ENCODE measurements at places on chromosomes 6 and 20.

DNA sequence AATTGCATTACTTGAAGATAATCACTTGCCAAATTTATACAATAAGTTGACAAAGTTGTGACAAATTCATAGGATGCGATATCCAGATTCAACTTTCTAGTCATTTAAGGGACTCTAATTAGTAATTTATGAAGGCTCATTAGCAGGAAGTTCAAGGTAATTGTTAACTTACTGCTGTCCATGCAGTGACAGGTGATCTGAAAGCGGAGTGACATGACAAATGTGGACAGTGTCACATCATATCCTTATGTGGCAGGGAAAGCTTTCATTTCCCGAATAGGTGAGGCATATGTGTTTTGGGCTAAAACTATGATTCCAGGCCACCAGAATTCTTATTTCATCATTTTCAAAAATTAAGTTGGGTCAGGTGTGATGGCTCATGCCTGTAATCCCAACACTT lies 115.9 kb upstream of the BMP2 start:
- DNase-seq = no peak

- no peak for DNase-seq
Measured at GRCh38 chr20:9949563-9949962, 85.2 kb upstream of the ANKEF1 start.

GRCh38 chr6:45812922-45813321 lies 202.7 kb downstream of the CLIC5 start:
- no peak for DNase-seq

- no peak for DNase-seq
Measured at GRCh38 chr20:46740214-46740609, 30.8 kb downstream of the SLC2A10 start.

- no peak for DNase-seq
Measured at GRCh38 chr20:38300438-38300837, 3.5 kb upstream of the BPI start.

DNA sequence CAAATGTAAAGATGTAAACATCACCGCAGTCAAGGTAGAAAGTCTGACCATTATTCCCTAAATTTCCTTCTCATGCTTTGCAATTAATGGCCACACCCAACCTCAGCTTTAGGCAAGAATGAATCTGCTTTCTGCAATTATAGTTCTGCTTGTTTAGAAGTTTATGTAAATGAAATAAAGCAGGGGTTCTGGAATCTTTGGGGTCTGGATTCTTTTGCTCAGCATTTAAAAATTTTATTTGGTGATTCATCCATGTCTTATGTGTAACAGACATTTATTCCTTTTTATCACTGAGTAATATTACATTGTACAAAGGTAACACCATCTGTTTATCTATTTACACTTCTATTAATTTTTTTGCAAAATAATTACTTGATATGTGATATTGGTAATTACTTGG lies 613.6 kb downstream of the UTRN start:
- no peak for DNase-seq

GRCh38 chr6:82185948-82186535 lies 61.5 kb downstream of the IBTK start:
- DNase-seq = no peak

GRCh38 chr6:151698931-151699700 lies 108.4 kb upstream of the ESR1 start:
- no peak for DNase-seq

GRCh38 chr20:50372770-50373088 lies 137.5 kb upstream of the PTPN1 start:
- DNase-seq = no peak

DNA sequence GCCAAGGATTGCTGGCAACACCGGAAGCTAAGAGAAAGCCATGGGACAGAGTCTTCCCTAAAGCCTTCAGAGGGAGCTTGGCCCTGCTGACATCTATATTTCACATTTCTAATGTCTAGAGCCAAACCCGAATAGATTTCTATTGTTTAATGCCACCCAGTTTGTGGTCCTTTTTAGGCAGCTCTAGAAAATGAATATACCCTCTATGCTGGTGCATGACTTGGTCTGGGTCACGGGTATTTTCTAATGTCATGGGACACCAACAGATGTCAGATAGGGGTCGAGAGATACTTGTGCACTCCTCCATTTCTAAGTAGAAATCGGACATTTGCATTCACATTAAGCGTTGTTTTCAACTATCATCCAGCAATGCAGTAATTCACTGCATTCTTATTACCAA lies 37.0 kb upstream of the SOX4 start:
- DNase-seq = no peak

GRCh38 chr6:165585060-165585459 lies 78.0 kb downstream of the PDE10A start:
- no peak for DNase-seq

DNA sequence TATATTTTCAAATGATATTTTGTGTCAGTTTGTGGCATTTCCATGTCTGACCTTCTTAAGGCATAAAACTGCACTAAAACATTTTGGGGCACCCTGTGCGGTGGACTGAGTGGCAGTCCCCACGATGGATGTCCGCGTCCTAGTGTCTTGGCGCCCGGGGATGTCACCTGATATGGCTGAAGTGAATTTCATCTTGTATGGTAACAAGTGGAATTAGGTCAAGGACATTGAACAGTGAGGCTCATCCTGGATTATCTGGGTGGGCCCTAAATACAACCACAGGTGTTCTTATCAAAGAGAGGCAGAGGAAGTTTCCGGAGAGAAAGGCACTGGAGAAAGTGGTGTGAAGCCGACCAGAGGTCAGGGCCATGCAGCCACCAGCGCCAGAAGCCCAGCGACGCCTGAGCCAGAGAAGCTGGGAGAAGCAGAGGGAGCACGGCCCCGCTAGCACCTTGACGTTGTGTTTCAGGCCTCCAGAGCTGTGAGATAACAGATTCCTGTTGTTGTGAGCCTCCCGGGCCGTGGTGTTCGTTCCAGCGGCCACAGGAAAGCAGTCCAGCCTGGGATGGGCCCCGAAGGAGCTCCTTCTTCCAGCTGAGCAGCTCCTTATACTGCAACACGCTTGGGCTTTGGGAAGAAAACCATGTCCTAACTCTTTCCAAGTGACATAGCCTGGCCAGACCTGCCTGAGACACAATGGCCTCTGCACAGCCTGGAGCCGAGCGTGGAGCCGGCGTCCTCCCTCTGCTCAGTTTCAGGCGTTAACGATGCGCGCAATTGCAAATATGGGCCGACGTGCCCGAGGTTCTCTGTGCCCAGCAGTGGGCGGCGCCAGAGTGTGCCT lies 22.5 kb downstream of the THBS2 start:
- no peak for DNase-seq

DNA sequence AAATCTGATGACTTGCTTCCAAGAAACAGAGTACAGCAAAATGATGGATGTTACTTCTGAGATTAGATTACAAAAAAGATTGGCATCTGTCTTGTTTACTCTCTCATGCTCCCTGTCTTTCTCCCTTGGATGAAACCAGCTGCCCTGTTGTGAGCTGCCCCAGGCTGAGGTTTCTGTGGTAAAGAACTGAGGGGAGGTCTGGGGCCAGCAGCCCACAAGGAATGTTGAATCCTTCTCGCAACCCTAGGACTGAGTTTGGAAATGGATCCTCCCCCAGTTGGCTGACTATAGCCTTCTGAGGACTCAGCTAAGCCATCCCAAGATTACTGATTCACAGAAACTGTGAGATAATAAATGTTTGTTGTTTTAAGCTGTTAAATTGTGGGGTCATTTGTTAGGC lies 5.6 kb upstream of the HECA start:
- DNase-seq = no peak

DNA sequence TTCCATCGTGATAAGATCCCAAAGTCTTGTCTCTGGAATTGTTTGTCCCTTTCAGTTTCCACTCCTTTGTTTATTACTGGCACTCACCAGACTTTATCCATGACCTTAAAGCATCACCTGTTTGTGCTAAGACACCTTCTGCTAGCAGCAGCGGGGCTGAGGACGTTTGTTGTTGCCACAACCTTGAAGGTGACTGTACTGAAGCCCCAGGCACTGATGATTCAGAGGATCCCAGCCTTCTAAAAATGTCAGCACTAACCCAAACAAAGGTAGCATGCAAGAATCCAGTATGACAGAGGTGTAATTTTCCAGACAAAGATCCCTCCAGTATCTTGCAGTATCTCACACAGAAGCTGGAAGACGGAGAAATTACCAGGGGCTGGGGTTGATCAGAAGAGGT lies 28.9 kb upstream of the SMIM8 start:
- no peak for DNase-seq

- no peak for DNase-seq
Measured at GRCh38 chr6:41494212-41495110, 51.7 kb upstream of the FOXP4 start.

DNA sequence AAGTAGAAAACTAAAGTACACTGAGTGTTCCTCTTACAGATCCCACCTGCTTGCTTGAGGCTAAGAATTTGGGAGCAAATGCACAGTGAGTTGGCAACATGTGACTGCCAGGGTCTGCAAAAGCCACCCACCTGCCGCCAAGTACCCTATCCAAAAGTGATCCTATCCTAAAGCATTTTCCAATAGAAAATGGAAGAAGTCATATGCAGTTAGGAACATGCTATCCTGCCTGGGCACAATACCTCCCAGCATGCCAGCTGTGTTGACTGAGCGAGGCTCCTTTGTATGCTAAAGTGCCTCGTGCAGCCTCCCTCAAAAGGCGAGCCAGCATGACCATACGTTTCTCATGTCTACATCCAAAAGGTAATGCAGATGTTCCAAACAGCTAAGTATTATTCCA lies 52.7 kb downstream of the TRAF3IP2 start:
- no peak for DNase-seq

DNA sequence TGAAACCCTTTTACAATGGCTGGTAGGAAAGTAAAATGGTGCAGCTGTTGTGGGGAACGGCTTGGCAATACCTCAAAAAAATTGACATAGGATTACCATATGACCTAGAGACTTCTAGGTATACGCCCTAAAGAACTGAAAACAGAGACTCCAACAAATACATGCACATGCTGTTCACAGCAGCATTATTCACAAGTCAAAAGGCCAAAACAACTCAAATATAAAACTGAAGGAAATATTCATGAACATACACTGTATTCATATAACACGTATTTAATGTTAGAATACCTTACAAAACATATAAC lies 74.6 kb downstream of the FOXA2 start:
- no peak for DNase-seq

- no peak for DNase-seq
Measured at GRCh38 chr6:105484238-105485161, 81.6 kb upstream of the PREP start.

DNA sequence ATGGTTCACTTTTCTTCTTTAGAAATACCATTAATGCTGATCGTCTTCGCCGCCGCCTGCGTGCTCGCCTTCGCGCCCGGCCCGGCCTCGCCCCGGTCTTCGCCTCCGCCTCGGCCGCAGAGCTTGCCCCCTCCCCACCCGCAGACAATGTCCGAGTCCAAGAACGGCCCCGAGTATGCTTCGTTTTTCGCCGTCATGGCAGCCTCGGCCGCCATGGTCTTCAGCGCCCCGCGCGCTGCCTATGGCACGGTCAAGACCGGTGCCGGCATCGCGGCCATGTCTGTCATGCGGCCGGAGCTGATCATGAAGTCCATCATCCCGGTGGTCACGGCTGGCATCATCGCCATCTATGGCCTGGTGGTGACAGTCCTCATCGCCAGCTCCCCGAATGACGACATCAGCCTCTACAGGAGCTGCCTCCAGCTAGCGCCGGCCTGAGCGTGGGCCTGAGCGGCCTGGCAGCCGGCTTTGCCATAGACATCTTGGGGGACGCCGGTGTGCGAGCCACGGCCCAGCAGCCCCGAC lies 4.8 kb upstream of the PRPH2 start:
- no peak for DNase-seq

DNA sequence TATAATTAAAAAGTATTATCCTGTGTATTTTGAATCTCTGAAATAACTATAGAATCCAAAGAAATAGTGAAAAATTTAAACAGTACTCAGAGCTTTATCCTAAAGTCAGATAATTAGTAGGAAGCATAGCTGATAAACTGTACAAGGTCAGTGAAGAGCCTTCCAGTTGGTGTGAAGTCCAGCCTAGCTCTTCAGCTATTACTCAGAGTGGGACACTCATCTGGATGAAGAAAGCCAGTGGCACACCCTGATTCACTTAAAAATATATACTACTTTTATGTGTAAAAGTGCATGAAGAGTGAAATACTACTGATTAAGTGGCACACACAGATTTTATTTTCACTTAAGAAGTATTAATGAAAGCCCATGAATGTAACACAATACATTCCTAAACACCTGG lies 3.1 kb downstream of the IFNGR1 start:
- DNase-seq = no peak

DNA sequence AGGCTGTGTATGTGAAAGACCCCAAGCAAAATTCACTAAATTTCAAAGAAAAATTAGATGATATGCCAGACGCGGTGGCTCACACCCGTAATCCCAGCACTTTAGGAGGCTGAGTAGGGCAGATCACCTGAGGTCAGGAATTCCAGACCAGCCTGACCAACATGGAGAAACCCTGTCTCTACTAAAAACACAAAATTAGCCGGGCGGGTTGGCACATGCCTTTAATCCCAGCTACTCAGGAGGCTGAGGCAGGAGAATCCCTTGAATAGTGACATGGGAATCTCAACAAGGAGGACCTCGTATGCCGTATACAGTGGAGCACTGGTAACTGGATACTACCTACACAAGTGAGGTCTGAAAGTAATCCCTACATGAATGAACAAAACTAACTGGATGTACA lies 92.7 kb upstream of the JARID2 start:
- DNase-seq = no peak

DNA sequence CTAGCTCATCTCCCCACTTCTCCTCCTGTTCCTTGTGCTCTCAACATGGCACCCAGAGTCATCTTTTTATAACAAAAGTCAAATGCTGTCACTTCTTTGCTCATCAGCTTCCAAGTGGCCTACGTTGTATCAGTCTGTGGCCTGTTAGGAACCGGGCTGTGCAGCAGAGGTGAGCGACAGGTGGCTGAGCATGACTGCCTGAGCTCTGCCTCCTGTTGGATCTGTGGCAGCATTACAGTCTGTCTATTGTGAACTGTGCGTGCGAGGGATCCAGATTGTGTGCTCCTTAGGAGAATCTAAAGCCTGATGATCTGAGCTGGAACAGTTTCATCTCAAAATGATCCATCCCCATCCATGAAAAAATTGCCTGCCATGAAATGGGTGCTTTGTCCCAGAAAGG lies 129.6 kb downstream of the FNDC1 start:
- no peak for DNase-seq

Data from effector memory CD4-positive, alpha-beta T cell (primary cell).